Activated CD4-positive, alpha-beta T cell treated with anti-CD3 and anti-CD28 coated beads, Interleukin-10, Interleukin-2, amounts not matched to agents 100 ng/mL and 50 ng/mL, durations not matched to agents 16 hours and 8 hours (primary cell): ENCODE measurements at places on chromosomes 12 and 14.

DNA sequence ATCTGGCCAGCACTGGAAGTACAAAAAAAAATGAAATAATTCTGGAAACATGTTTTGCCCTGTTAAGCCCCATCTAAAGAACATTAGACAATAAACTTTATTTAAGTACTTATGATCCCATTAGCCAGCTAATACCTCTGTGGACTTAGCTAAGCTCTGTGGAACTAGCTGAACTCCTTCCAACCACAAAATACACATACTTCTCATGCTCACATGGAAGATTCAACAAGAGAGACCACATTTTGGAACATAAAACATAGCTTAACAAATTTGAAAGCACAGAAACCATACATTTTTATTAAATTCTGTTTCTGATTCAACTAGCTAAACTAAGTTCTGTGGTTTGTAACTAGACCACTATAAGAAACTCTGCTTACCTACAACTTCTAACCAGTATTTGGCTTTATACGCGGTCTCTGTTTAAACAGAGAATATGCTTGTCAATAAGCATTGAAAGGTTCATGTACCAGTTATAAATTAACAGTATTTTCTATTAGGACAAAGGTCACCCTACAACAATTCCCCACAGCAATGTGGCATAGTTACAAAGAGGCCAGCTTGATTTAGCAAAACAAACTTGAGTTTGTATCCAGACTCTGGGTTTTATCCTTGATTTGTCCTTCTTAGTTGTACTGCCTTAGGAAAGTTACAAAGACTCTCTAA is 300.1 kb downstream of the C12orf50 start:
- no peak for DNase-seq

GRCh38 chr12:106903241-106903945 is 52.3 kb upstream of the TMEM263 start:
- peak; percentile 68 for DNase-seq

GRCh38 chr12:63862187-63862968 is 17.9 kb downstream of the SRGAP1 start:
- no peak for DNase-seq

GRCh38 chr12:53788892-53789291 is 37.1 kb upstream of the CISTR start:
- no peak for DNase-seq

GRCh38 chr12:3041558-3042164 is 35.5 kb upstream of the TSPAN9 start:
- DNase-seq = peak; percentile 80

GRCh38 chr14:41891624-41892023 is 284.9 kb downstream of the LRFN5 start:
- DNase-seq = no peak

- DNase-seq = no peak
Observed at GRCh38 chr14:94370524-94370910, 17.9 kb downstream of the SERPINA1 start.

DNA sequence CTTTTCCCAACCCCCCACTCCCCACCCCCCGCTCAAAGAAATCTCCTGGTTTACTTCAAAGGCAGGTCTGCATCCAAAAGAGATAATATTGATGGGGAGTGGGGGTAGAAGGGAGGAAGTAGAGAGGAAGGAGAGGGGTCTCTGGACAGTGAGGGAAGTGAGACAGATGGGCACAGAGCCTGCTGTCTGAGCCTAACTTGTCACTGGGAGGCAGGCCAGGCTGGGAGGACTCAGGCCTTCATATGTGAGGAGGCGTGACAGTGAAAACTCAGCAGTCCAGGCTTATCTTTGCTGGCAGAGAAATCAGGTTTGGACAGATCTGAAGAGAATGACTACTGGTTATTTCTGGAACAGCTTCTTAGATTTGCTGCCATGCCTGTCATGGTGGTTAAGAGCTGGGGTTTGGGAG is 192.3 kb downstream of the NUAK1 start:
- DNase-seq = no peak

- no peak for DNase-seq
Observed at GRCh38 chr14:63986789-63987533, 134.2 kb downstream of the SYNE2 start.

GRCh38 chr14:24127673-24128072 is 2.8 kb upstream of the FITM1 start:
- DNase-seq = no peak
